Fibroblast of skin of left biceps (primary cell): ENCODE measurements at places on chromosomes 1 and 21.

DNA sequence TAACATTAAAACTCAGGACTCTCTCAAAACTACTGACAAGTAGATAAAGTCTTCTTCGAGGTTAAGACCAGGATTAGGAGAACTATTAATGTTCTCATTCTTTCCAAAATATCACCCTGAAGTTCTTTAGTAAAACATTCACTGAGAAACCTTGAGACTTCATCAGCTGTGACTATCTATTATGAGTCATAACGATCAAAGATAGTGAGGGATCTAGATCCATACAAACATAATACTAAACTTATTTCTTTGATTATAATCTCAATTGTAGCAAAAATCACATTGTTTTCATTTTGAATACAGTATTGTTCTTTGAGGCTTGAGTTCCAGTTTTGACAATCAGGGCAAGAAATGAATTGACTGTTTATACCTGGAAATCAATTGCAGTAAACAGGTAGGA, 11.1 kb downstream of the PYHIN1 start:
- DNase-seq, result no peak

- DNase-seq, result no peak
Observed at GRCh38 chr1:15833069-15833679, 14.3 kb upstream of the SPEN start.

GRCh38 chr1:225707824-225708223, 54.9 kb upstream of the ENAH start:
- DNase-seq, result no peak

DNA sequence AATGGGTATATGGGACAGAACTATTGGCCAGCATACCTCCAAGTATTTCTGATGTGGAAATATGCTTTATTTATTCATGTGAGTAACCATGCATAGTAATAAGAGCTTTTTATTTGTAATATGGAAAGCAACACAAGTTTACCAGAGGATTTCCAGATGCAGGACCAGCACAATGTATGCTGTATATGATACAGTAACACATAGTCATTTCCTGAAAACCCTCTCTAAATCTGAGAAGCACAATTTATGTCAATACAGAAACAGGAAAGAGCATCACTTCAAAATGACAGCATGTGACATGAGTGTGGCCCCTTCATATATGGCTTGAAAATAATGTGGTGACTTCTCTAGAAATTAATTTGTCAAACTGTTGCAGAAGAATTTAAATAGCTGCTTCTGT, 1134.7 kb upstream of the ADGRL2 start:
- DNase-seq, result no peak

DNA sequence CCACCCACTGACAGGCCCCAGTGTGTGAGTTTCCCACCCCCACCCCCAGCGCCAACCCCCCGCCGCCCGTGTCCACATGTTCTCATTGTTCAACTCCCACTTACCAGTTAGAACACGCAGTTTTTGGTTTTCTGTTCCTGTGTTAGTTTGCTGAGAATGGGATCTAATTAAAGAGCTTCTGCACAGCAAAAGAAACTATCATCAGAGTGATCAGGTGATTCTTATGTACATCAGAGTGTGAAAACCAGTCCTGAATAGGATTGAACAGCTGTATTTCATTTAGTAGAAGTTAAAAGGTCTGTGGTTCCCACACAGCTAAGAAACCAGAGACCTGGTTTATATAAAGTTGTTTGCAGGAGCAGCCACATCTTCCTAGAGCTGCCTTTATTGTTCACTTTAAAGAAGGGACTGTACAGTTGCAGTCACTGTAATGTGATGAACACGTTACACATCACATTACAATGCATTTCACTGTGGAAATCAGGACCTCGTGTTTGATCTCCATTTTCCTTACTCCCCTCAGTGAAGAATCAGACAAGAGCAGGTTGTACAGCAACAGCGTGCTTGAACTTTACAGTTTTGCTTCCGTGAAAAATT, 1.2 kb downstream of the GBP6 start:
- DNase-seq, result no peak

GRCh38 chr1:6386371-6386949, 7.1 kb downstream of the ACOT7 start:
- DNase-seq, result no peak

- no peak for DNase-seq
Observed at GRCh38 chr1:41723786-41724185, 194.9 kb downstream of the HIVEP3 start.

DNA sequence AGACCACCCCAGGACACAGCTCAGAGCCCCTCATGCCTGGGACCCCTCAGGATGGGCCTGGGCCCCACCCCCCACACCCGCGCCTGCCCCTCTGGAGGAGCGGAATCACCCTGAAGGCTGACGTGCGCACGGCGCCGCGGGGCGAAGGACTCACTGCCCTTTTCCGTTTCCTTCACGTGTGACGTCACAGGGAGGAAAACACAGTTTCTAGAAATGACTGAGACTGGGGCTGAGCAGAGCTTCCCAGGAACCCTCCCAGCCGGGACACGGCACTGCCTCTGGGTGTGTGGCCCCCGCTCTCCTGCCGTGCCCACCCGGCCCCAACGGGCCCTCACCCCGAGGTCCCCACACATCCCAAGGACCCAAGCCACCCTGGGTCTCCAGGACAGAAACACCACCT, 5.4 kb upstream of the TNFRSF4 start:
- no peak for DNase-seq

- no peak for DNase-seq
Observed at GRCh38 chr1:160669276-160669675, 22.4 kb upstream of the SLAMF1 start.

GRCh38 chr1:180898441-180899219, 14.1 kb upstream of the KIAA1614 start:
- no peak for DNase-seq

- DNase-seq, result no peak
Observed at GRCh38 chr21:25640202-25640942, 1.3 kb downstream of the JAM2 start.

DNA sequence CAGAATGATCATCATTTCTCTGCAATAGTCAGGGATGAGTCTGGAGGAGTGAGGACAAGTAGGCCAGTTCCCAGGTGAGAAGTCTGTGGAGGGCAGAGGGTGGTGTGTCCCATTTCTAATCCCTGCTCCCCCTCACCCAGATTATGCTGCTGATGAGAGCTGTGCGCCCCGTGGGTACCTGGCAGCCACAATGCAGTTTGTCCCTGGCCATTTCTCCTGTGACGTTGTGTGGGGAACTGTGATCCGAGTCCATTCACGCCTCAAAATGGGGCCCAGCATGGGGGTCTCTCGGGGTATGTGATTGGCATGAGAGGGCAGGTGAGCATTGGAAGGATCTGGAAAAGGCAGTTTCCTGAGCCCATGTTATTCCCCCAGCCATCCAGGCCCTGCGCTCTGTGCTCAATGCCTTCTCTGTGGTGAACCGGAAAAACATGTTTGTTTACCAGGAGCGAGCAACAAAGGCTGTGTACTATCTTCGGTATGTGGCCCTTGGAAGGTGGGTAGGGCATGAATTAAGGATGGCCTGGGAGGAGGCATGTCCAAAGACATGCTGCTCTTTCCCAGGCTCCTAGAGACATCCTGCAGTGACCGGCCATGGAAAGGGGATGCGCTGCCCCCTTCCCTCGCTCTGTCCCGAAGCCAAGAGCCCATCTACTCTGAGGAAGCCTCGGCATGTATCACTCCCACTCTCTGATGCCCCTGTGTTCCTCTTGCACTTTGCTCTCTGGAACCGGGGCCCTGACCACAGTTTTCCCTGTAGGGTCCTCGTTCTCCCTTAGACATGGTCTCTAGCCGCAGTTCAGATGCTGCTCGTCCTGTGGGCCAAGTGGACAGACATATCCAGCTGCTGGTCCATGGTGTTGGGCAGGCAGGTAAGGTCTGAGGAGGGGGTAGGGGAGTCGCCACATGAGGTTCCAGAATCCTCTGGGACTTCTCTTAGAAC, 16.4 kb downstream of the HYI start:
- DNase-seq, result no peak

DNA sequence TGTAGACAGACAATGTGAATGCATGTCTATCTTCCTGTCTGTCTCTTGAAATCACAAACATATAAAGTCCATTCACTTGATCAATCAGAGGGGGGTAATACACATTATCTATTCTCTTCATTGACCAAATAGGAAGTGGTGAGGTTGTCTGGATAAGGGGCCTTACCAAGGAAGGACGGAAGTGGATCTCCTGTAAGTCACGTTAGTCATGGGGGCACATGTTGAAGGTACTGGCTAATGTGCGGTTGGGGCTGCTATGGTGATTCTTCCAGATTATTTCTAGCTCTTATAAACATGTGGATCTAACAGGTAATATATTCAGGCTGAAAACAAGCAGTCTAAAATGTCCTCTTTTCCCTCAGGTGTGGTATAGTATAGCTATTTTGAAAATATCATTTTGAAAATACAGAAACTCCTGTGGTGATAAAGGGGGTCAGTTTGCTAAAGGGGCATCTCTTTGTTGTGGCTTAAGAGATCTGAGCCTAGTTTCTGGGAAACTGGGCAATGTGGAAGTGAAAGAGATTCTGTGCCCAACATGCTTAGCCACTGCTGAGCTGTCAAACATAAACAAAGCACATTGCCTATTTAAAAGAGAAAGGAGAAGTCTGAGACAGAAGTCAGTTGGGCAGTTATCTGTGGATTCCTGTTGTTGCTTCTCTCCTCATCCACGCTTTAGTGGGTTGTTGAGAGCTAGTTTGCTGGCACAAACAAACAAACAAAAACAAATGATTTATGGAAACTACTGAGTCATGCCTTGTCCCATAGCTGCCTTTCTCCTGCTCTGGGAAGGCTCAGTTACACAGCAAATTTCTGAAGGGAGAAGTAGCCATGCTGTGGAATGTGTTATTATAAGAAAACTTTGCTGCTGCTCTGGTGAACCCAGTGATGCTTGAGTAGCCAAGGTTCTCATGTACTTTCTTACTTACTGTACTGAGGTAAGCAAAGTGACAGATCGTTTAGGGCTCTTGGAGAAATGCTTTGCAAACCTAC, 166.9 kb downstream of the HLX start:
- DNase-seq, result no peak

DNA sequence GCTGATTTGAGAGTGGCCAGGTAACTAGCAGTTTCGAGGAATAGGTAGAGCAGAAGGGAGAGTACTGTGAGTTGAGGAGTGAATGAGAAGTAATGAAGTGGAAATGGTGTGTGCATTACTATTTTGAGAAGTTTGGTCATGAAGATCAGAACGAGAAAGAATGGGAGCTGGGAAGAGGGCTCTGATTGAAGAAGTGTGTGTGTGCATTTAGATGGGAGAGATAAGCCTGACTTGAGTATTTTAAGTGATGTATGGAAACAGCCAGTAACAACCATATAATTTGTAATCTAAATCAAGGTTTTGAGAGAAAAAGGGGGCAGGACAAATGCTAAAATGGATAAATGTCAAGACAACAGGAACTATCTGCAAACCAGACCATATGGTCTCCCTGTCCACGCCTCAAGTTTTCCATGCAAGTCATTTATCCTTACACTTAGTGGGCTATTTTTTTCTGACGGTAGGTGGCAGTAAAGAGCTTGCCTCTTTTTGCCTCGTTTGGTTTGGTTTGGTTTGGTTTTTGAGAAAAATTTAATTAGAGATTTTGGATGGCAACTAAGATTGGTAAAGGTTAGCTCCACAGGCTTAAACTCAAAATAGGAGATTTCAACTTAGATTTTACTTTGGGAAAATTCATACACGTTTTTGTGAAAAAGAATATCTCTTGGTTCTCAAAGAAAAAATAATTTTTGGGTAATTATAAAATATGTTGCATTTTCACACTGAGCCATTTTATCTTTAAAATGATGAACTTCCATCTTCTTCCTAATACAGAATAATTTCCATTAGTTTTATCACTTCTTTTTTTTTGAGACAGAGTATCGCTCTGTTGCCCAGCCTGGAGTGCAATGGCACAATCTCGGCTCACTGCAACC, 9.5 kb upstream of the B3GALNT2 start:
- DNase-seq, result no peak

- no peak for DNase-seq
Observed at GRCh38 chr21:42533306-42533962, 19.8 kb downstream of the SLC37A1 start.

- DNase-seq, result no peak
Observed at GRCh38 chr1:230191855-230192254, 124.8 kb downstream of the GALNT2 start.

DNA sequence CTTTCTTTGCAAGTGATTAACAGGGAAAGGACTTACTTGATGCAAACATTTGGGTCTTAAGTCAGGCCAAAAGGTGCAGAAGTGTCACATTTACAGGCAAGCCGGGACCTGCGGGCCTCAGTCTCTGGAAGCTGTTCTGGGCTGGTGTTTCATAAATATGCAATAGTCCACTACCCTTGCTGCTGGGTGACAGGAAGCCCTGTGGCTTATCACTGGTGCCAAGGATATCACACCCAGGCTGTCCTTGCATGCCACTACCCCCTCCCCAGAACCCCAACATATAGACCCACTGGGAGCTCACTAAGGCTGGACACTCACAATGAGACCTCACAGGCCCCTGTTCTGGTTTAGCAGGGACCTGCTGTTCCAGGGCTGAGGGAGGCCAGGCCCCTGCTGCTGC, 3.4 kb upstream of the LEFTY2 start:
- no peak for DNase-seq

DNA sequence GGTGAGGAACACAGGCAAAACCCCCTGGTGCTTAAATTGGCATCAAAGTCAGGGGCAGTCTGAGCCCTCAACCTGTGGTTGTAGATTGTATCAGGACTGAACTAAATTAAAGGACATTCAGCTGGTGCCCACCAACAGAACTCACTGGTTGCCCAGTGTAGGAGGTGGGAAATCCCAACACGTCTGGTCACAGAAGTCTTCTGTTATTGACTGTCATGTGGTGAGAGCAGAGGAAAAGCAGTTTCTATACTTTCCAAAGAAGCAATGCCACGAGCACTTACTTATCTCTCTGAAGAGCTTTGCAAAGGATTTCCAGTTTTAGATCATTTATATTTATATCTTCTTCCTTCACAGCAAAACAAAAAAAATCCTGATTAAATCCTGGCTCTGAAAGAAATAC, 15.0 kb upstream of the ACTA1 start:
- DNase-seq, result no peak

GRCh38 chr1:19532519-19532918, 47.2 kb upstream of the CAPZB start:
- DNase-seq, result no peak
